Thoracic aorta (tissue), 2 donors: ENCODE measurements at places on chromosomes 12 and 14. TPM values are rescaled to one million over a fixed set of nuclear protein-coding genes. Genes with fewer than 3 reads are reported as not detected.

DNA sequence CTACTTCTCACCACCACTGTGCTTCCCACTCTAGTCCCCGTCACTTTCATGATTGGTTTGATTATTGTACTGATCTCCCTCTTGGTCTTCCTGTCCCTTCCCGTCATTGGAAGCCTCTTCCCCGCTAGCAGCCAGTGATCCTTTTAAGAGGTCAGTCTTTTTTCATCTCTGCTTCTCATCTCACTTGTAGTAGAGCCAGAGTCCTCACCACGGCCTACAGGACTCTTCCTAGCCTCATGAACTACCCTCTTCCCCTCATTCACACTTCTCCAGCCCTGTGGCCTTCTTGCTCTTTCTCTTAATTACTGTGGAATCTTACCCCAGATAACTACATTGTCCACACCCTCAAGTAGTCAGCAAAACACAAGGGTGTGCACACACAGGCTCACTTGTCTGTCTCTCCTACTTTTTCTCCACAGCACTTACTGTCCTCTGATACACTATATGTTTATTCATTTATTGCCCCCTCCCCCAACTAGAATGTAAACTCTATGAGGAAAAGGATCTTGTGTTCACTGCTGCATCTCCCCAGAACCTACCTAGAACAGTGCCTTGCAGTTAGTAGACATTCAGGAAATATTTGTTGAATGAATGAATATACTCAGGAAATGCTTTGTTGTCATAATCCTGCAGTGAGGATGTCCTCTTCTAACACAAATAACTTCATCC, 66.3 kb downstream of the CKB start:
- no peak overlapping the region for H3K27ac ChIP-seq
- H3K27me3 ChIP-seq: no peaks in the 10 kb centered on the region
- no peak for DNase-seq
- H3K4me3 ChIP-seq: no peak overlapping the region

GRCh38 chr12:102406033-102406584, 74.3 kb downstream of the IGF1 start:
- DNase-seq: no peak
- no peaks in the 10 kb centered on the region for H3K27me3 ChIP-seq
- no peaks in the 10 kb centered on the region for H3K4me1 ChIP-seq
- H3K36me3 ChIP-seq: no peaks in the 10 kb centered on the region
- no peak overlapping the region for H3K4me3 ChIP-seq
- H3K27ac ChIP-seq: no peak overlapping the region

The SYCP3 gene
- not detected for total RNA-seq

The SLC35F4 gene
- total RNA-seq: not detected

The CRIP1 gene
- 75.4 TPM for total RNA-seq
